ENCODE measurements at places on chromosomes 5 and 9.

DNA sequence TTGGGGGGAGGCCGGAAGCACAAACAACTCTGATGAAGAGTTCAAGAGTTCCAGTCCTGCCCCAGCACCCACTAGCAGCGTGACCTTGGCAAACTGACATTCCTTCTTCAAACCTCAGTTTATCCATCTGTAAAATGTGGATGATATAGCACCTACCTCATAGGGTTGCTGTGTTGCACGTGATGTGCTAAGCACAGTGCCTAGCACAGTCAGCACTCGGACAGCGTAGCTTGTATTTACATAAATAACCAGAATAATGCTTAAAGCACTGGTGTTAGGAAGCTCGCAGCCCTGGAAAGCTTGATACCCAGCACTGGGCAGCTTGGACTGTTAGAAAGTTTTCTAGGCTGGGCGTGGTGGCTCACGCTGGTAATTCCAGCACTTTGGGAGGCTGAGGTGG lies 5.1 kb downstream of the PKN3 start:
- DNase-seq = no peak

- DNase-seq = no peak
Measured at GRCh38 chr5:89988998-89989655, 420.4 kb downstream of the CETN3 start.

GRCh38 chr5:151151263-151151660 lies 6.3 kb downstream of the ANXA6 start:
- no peak for DNase-seq

GRCh38 chr5:155025895-155026294 lies 12.3 kb downstream of the KIF4B start:
- DNase-seq = no peak

DNA sequence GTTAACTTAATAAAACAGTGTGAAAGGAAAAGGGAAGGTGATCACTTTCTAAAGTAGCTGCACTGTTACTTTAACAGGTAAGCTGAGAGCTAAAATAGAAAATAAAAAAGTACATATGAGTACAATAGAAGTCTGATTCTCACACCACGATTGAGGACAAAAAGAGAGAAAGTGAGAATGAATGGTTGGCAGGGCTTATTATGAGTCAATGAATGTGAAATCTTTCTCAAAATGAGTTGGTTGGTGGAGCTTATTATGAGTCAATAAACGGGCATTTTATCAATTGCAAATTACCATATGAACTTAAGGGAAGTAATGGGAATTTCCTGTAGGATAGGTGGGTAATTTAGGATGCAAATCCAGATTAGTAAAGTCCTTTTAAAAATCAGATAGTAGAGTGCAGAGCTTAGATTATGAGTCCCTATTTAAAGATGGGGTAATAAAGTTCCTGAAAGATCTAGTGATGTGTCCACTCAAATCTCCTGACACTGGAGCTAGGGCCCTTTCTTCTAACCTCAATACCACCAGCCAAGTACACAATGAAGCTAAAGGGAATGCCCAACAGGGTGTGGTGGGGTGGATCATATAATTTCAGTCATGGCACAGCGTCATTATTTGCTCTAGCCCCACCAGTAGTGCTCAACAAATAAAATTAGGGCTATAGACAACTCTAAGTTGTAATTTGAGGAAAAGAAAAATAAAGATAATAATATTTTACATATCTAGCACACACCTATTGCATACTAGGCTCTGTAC lies 21.1 kb upstream of the TLR4 start:
- no peak for DNase-seq

- DNase-seq = no peak
Measured at GRCh38 chr9:123952641-123953495, 22.9 kb upstream of the DENND1A start.

- no peak for DNase-seq
Measured at GRCh38 chr5:52898961-52899680, 90.0 kb upstream of the ITGA2 start.

DNA sequence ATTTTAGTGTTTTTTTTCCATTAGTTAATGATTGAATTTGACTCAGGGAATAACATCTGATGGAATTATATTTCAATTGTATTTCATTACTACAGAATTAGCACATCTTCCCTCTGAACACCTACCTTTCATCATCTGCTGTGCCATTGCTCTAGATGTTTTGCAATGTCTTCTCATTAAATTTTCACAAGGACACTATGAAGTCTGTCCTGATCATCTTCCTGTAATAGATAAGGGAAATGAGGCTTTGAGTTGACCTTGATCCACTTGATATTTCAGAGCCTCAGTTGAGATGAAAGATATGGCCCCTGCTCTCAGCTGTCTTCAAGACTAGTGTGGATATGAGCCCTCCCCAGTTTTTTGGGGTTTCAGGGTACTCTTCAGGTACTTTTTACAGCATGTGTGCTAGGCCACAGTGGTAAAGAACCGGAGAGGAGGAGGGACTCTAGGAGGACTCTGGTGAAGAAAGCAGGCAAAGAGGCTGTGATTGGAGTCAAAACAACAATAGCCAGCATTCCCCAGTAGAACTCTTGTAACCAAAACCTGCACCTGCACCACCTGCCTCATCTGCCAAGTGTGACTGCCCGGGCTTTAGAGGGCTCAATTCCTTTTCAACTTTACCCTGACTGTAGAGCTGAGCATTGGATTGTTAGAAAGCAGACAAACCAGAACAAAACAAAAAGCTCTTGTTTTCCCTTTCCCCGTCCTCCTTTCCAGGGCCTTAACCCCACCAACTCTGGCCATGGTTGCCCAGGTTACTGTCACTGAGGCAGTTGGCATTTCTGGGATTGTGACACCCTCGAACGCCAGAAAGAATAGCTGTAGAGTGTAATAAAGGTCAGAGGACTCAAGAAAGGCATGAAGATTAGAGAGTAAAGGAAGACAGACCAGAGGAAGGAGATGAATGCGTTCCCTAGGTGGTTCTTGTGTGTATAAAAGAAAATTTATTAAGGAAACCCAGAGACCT lies 56.3 kb downstream of the ERAP1 start:
- DNase-seq = no peak

- DNase-seq = no peak
Measured at GRCh38 chr5:141475625-141476131, at the start of gene PCDHGC3. Gene PCDHGC3, plus strand, starts transcription at chr5:141475966. Its CDS starts 151 bp downstream, at chr5:141476117.

DNA sequence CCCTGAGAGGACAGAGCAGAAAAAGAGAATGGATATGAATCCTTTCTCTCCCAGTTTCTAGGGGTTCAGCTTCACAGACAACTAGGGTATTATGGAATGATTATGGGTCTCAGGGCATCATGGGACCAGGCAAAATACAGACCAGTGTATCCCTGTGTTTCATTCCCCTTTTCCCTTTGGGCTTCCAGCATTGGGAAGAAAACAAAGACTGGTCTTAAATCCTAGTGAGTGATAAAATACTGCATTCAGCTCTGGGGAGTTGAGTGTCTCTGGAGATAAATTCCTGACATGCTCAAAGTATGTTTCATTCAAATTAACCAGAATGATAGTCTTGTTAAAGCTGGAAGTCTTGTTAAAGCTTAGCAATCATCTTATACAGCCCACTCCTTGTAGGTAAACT lies 2.4 kb upstream of the POU4F3 start:
- no peak for DNase-seq

- DNase-seq = no peak
Measured at GRCh38 chr5:17147617-17148016, 69.8 kb upstream of the BASP1 start.

DNA sequence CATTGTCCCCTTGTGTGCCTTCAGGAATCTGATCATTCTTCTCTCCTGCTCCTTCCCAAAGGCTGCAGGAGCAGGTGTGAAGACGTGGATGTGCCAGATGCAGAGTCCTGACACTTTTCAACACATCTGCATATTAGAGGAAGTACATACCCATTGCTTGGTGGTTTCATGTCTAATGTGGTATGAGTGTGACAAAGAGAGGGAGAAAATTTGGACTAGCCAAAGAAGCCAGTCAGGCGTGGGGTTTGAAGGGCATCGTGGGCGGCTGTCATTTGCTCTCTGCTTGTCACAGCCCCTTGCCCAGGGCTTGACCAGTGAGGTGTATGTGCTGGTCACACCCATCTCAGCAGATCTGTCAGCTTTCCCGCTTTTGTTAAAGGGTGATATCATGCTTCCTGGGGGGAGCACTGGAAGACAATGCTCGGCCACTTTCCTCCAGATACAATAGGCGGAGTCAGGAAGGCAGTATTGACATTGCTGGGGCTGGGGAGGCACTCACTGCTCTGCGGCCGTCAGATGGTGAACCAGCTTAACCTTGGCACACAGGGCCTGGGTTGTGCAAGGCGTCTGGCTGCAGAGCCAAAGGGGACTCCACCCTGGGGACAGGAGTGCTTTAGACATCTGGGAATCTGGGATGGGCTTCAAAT lies 8.6 kb downstream of the TEK start:
- no peak for DNase-seq

GRCh38 chr9:98091735-98092612 lies 27.0 kb downstream of the TRIM14 start:
- no peak for DNase-seq

DNA sequence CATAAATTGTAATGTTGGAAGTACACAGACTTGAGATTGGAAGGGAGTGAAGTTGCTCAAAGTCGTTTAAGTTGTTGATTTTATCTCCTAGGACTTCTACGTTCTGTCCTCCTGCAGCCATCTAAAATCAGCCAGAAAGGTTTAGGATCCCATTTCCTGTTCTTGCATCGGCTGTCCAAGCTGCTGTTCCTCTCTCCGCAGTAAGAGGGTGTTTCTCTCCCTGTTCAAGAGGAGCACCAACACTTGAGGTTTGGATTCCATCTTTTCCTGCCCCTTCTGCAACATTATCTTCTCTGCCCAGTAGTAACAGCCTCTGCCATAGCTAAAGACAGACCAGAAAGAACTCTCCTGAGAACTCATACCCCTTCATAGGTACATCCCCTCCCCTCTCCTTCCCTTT lies 373.4 kb downstream of the GADD45G start:
- no peak for DNase-seq

Measured in hematopoietic multipotent progenitor cell (in vitro differentiated cells).